ENCODE measurements at places on chromosomes 7 and 10.

- no peak for DNase-seq
Observed at GRCh38 chr10:14433147-14433546, 102.4 kb upstream of the FRMD4A start.

- DNase-seq: no peak
Observed at GRCh38 chr10:10758306-10758705, 259.4 kb upstream of the CELF2 start.

GRCh38 chr7:106768324-106768751 lies 96.7 kb upstream of the PIK3CG start:
- DNase-seq: no peak

DNA sequence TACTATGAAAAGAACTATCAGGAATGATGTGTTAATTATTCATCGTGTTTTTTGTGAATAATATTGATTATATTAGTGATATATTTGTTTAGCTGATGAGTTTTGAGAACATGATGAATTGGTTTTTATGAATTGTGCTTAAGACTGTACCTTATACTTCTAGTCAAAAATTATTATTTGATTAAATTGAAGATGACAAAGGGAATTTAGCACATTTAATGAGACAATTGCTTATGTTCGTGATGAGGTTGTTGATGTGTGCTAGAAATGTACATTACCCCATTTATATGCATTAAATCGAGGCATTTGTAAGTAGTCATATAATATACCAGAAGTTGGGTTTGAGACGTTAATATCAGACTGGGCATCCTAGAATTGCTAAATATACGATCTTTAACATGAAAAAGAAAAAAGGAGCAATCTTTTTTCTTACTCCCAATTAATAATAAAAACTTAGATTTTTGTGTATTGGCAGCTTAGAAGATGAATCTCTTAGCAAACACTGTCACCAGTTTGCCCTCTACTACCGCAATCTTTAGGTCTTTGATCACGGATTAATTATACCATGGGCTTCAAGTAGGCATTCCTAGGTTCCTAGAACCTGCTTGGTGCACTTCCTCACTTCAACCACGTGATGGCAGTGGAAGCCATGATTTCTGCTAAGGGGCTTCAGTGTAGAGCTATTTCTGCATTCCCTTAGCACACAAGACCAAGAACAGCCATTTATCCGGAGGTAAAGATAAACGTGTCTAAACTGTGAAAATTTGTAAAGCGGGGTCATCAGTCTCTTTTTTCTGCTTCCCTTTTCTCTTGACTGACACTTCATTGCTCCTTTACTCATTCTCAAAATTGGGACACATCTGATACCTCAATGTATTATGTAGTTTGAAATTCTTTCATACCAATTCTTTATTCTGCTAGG lies 1.6 kb downstream of the KLHDC10 start:
- DNase-seq: no peak

DNA sequence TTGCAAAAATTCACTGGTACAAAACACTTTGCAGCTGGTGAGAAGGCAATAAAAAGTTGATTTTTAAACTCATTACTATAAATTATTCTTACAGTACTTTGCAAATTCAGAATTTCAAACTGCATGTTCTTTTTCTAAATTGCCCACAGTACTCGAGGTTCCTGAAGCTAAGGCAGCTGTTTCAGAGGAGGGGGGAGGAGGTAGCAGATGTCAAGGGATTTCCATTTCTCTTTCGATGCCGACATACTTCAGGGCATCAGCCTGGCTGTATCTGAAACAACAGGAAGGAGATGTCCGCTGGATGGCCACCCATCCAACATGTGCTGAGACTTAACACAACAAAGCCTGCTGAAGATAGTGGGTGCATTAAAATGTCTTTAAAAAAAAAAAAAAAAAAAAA lies 76.7 kb downstream of the EZH2 start:
- no peak for DNase-seq

DNA sequence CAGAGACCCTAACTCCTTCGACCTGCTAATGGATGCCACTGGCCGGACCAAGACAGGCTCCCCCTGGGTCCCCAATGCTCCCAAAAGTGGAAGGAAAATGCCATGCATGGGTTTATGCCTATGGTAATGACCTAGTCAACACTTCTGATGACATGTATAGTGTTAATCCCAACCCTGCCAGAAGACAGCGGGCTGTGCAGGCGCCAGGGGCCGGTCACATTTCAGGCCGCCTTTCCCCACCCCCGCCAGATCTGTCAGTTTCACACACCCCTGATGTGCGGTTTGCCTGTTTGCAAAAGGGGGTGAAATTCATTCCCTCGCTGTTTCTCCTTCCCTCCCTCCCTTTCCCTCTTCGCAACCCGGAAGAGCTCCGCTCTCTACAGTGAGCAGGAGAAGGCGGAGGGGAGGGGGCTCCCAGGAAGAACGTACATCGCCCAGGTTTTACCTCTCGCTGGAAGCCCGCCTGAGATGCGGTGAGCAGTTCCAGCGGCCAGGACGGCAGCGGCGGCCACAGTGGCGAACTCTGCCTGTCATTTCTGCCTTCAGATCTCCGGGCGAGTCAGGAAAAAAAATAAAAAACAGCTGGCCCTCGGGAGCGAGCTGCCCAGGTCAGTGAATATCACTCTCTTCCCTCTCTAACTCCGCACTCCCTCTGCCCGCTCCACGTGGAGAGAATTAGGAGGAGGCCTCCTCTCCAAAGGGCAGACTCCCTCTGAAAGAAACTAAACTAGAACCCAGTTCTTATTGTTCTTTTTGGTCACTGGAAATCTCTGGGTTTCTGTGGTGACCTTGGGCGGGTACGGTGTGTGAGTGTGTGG lies 9.4 kb upstream of the GATA3 start:
- no peak for DNase-seq

- no peak for DNase-seq
Observed at GRCh38 chr7:108193594-108194498, 63.7 kb upstream of the LAMB4 start.

DNA sequence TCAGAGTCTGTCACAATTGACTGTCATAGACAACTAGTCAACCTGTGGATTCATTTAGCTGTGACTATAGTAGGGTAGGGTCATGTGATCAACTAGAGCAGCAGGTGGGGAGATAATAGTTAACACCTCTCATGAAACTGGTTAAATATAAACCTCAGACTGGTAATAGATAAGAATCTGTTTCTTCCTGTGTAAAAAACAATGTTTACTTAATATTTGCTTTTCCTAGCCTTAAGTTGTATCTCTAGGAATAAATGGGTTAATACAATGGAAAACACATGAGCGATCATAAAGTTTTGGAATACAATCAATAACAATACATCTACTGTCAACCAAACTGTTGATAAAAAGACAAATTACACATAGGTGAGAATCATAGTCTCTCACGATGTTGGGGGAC lies 43.4 kb upstream of the ITGB8 start:
- DNase-seq: no peak

DNA sequence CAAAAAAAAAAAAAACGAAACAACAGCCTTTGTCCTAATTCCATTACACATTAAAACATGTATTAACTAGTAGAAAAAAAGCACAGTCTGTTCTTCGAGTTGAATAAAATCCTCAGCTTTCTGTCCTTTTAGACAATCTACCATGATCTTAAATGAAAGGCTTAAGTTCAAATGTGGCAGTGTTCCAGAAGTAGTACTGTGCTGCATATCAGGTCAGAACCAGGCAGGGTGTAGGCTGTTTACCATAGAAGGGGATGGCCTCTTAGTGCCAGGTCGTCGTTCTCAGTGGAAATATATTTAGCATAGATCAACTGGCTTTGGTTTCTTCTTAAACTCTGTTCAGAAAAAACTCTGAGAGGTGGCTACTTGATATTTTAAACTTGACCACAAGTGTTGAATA lies 612.0 kb downstream of the CNTNAP2 start:
- DNase-seq: no peak

- no peak for DNase-seq
Observed at GRCh38 chr7:12827219-12827821, 139.9 kb downstream of the ARL4A start.

GRCh38 chr7:44994877-44995554 lies 5.0 kb upstream of the CCM2 start:
- DNase-seq: no peak

DNA sequence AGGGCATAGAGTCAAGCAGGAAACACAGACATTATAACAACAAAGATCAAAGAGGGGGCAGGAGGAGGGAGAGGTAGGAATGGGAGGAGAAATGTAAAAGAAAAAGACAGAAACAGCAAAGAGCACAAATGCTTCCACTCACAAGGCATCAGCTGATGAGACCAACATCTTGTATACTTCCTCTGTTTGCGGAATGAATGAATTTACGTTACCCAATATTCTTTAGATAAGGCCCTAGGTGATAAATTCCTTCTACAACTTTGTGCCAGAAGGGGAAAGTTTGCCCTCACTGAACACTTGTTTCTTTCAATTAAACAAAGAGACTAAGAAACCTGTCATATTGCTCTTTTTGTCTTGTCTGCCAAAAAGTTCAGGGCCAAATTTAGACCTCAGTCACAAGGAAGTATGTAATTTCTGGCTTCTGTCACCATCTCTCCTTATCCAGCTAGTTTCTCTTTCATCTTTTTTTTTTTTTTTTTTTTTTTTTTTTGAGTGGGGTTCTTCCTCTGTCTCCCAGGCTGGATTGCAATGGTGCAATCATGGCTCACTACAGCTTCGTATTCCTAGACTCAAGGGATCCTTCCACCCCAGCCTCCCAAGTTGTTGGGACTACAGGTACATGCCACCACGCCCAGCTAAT lies 116.4 kb upstream of the NANOS1 start:
- DNase-seq: no peak

DNA sequence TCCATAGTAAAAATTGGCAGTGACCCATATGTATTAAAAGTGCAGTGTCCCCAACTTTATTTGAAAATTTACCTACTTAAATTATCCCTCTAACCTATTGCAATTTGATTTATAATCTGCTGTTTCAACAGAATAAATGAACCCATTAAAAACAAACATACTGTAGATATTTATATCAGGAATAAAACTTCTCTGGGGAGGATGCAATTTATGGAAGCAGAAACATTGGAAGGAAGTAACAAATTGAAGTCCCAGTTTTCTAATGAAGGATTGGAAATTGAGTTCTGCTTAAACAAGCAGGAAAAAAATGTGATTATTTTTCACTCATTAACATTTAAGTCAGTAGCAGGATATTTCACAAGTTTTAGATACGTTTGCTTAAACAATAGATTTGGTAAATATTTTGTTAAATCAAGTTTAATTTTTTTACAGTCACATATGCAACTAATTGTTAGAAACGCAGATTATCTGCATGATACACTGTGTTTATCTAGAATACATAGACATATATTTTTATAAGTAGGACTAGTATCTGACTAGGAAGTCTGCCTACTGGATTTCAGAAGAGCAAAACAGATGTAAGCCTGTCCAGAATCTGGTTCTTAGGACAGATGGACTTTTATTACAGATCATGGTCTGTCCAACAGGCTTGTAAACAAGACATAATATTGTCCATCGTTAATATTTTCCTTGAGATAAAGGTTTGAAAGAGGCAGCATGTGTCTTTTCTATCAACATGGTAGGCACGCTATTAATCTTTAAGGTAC lies 5.3 kb downstream of the AGMO start:
- DNase-seq: no peak

GRCh38 chr10:95559896-95560277 lies 1.3 kb downstream of the SORBS1 start:
- no peak for DNase-seq

DNA sequence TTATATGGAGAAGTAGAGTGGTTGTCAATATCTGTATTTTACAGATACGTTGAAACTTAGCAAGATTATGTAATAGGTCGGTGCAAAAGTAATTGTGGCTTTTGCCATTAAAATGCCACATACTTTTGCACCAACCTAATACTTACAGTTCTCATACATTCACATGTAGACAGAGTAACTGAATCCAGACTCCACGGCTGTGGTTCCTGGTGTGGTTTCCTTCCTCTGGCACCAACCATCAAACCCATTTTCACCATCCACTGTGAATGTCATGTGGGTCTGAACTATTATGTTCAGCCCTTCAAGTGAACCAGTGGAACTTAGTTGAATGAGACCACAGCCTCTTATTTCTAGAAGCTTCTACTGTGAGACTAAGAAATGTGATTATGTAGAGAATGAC lies 31.5 kb upstream of the SLIT1 start:
- no peak for DNase-seq

GRCh38 chr7:157235357-157236333 lies 96.9 kb downstream of the UBE3C start:
- DNase-seq: no peak

GRCh38 chr7:106772655-106773108 lies 92.4 kb upstream of the PIK3CG start:
- no peak for DNase-seq

DNA sequence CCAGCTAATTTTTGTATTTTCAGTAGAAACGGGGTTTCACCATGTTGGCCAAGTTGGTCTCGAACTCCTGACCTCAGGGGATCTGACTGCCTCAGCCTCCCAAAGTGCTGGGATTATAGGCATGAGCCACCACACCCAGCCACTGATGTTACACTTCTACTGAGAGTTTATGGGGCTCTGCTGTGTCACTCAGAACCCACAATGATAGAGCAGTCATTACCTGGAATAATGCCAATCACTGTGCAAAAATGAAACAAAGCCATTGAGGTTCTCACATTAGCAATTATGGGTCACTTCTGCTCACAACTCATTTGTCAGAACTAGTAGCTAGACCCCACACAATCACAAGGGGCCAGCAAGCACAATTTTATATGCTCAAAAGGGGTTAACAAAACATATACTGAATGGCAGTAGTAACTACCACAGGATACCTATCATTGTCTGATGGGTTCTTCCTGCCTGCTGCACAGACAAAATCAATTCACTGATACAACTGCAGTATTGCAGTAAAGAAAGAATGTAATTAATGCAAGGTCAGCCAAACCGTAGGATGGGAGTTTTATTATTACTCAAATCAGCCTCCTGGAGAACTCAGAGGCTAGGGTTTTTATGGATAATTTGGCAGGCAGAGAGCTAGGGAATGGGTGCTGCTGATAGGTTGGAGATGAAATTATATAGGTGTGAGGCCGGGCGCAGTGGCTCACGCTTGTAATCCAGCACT lies 72.1 kb upstream of the TRIM24 start:
- no peak for DNase-seq

GRCh38 chr7:2038931-2039728 lies 193.6 kb downstream of the MAD1L1 start:
- no peak for DNase-seq

- DNase-seq: no peak
Observed at GRCh38 chr7:106312099-106312871, 27.5 kb upstream of the NAMPT start.

DNA sequence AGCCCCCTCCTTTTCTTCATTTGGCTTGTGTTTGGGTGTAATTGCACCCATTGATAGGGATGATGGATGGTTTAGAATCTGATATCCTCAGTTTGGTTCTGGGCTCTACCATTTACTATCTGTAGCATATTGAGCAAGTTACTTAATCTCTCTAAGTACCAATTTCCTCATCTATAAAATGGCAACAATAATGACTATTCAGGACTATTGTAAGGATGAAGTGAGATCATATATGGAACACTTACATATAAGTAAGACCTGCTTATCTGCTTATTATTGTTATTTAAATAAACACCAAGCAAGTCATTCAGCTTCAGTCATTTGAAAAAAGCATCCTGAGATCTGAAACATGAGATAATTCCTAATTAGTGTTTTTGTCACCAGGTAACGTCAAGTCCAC lies 127.0 kb downstream of the SEC23IP start:
- no peak for DNase-seq

- no peak for DNase-seq
Observed at GRCh38 chr10:78310481-78311080, 276.9 kb downstream of the RPS24 start.

Data from stimulated activated CD4-positive, alpha-beta T cell treated with anti-CD3 and anti-CD28 coated beads, TNF-alpha, amount 100 ng/mL, for 1 hour (primary cell).